Endothelial cell (in vitro differentiated cells): ENCODE measurements at places on chromosomes 5 and 9. TPM values are rescaled to one million over a fixed set of nuclear protein-coding genes. Genes with fewer than 3 reads are reported as not detected.

- H3K4me1 ChIP-seq = peaks cover 6% of the 10 kb centered on the region
- no peak overlapping the region for H3K4me3 ChIP-seq
- H3K36me3 ChIP-seq = no peaks in the 10 kb centered on the region
- H3K27me3 ChIP-seq = peaks cover 1% of the 10 kb centered on the region
Observed at GRCh38 chr9:115209601-115210306, 91.8 kb upstream of the TNC start.

GRCh38 chr5:91140657-91141056 lies 242.5 kb downstream of the ARRDC3 start:
- no peak overlapping the region for H3K27ac ChIP-seq
- H3K4me1 ChIP-seq = peaks cover 23% of the 10 kb centered on the region
- H3K36me3 ChIP-seq = no peaks in the 10 kb centered on the region
- H3K27me3 ChIP-seq = peaks cover 1% of the 10 kb centered on the region
- DNase-seq = no peak

DNA sequence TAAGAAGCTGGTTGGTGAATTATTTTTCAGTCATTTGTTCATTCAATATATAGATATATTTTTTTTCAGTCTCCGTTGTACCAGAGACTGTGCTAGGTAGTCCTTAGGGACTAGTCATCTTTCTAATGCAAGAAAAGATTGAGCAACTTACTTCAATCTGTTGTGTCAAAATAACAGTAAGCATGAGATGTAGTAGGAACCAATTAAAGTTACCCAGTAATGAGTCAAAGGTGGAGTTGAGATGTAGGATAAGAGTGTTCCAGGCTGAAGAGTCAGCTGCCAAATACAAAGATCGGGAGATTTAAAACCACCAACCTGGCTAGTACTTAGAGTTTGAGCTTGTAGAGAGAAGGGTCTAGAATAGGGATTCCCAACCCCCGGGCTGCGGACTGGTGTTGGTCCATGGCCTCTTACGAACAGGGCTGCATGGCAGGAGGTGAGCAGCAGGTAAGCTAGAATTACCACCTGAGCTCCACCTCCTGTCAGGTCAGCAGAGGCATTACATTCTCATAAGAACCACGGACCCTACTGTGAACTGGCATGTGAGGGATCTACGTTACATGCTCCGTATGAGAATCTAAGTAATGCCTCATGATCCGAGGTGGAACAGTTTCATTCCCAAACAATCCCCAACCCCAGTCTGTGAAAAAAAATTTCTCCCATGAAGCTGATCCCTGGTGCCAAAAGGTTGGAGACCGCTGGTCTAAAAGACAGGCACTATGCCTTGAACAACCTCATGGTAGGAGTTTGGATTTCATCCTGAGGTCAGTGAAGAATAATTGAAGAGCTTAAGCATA lies 1241.5 kb upstream of the WWC1 start:
- DNase-seq = no peak
- H3K27me3 ChIP-seq = no peaks in the 10 kb centered on the region
- H3K27ac ChIP-seq = no peak overlapping the region
- no peaks in the 10 kb centered on the region for H3K36me3 ChIP-seq

- H3K27me3 ChIP-seq = peaks cover 24% of the 10 kb centered on the region
- peaks cover 6% of the 10 kb centered on the region for H3K36me3 ChIP-seq
- peaks cover 33% of the 10 kb centered on the region for H3K4me1 ChIP-seq
- peak; percentile 39 for DNase-seq
- peak overlapping the region; percentile 68 for H3K27ac ChIP-seq
- H3K4me3 ChIP-seq = peak overlapping the region; percentile 76
Observed at GRCh38 chr9:37036776-37037502, 2.9 kb upstream of the PAX5 start.

DNA sequence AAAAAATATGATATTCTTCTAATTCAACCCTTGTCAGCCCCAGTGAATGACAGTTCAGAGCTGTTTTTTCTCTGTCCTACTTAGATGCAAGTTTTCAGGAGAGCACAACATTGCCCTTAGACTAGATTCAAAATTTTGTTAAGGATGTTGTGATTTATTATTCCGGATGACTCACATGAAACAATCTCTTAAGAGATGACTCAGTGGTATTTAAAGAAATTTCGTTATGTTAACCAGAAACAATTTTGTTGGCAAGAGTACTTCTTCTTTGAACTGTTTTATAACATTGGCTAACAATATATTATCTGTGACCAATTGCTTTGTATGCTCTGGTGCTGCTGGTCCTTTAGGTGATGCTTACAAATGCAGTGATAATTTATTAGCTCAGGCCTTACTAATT lies 132.0 kb downstream of the IZUMO3 start:
- no peaks in the 10 kb centered on the region for H3K4me1 ChIP-seq
- H3K27ac ChIP-seq = no peak overlapping the region
- DNase-seq = no peak
- no peaks in the 10 kb centered on the region for H3K27me3 ChIP-seq
- H3K4me3 ChIP-seq = no peak overlapping the region

GRCh38 chr5:31886206-31886605 lies 247.3 kb downstream of the PDZD2 start:
- peak; percentile 12 for DNase-seq
- no peaks in the 10 kb centered on the region for H3K36me3 ChIP-seq
- peaks cover 46% of the 10 kb centered on the region for H3K4me1 ChIP-seq
- H3K4me3 ChIP-seq = peak overlapping the region; percentile 27
- peak overlapping the region; percentile 54 for H3K27ac ChIP-seq

DNA sequence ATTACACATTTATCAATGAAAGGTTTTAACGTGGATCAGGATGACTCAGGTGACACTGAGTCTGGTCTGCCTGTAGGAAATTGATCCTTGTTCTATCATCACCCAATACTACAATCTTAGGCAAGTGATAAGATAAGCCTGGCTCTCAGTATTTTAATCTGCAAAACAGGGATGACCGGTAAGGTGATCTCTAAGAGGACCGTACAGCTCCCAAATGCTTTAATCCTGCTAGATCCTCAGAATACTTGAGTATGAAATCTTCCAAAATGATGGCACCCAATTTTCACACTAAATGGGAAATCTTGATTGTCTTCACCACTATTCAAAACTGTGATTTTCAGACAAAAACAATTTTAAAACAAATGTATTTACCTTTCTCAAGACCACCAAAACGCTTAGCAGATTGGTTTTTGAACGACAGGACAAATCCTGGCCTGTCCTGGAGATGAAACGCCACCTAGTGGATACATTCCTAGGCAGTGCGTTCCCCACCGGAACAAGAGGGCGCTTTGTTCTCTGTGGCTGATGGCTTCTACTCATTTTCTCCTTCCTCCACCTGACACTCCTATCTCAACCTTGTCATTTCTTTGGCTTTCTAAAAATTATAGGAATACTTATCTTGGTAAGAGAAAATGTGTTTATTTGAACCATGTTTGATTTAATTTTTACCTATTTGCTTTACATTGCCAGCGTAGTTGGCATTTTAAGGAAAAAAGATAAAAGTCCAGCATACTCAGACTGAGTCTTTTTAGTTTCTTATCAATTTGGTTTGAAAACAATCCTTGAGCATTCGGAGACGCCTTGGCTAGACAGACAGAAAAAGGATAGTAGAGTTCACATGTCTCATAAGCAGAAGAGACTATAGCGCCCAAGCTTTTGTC lies 41.2 kb upstream of the VCAN start:
- no peak overlapping the region for H3K4me3 ChIP-seq
- H3K36me3 ChIP-seq = no peaks in the 10 kb centered on the region
- no peaks in the 10 kb centered on the region for H3K4me1 ChIP-seq
- no peaks in the 10 kb centered on the region for H3K27me3 ChIP-seq

GRCh38 chr9:96232539-96233241 lies 69.3 kb downstream of the HSD17B3 start:
- H3K27ac ChIP-seq = no peak overlapping the region
- no peaks in the 10 kb centered on the region for H3K27me3 ChIP-seq
- H3K4me1 ChIP-seq = no peaks in the 10 kb centered on the region
- DNase-seq = peak; percentile 31
- H3K4me3 ChIP-seq = no peak overlapping the region
- H3K36me3 ChIP-seq = no peaks in the 10 kb centered on the region

DNA sequence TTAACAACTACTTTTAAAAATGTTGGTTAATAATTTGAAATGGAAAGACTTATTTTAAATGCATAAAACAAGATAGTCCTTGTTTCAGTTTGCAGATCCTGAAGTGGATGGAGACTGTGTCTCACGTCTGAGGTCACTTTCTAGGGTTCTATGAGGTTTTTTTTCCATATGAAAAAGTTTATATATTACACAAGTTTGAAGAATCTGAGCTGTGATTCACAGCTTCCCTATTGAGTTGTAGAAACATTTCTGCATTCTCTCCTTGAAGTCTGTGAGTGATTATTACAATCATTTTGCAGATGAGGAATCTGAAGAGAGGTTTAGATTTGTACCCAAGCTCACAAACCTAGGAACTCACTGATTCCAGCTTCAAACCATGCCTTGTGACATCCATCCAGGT lies 442.5 kb upstream of the KLF4 start:
- H3K4me3 ChIP-seq = no peak overlapping the region
- no peak for DNase-seq
- H3K27me3 ChIP-seq = no peaks in the 10 kb centered on the region
- H3K36me3 ChIP-seq = no peaks in the 10 kb centered on the region
- no peak overlapping the region for H3K27ac ChIP-seq
- peaks cover 5% of the 10 kb centered on the region for H3K4me1 ChIP-seq

DNA sequence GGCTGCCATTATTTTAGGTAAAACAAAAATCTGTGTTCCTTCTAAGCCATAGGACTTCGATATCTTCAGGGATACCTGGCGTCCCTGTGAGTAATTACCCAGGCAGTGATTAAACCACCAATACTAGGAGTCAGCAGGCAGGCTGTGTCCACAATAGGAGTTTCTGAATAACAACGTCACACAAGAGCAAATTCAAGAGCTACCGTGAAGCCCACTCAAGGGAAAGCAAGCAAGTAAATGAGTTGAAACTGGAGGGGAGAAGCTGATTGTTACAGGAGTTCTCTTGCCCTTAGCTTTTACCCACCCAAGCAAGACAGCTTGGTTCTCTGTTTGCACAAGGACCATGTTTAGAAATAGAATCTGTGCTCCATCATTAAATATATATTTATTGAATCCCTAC lies 50.8 kb downstream of the SEMA5A start:
- H3K4me3 ChIP-seq = no peak overlapping the region
- H3K27me3 ChIP-seq = no peaks in the 10 kb centered on the region
- DNase-seq = no peak
- no peak overlapping the region for H3K27ac ChIP-seq
- H3K36me3 ChIP-seq = no peaks in the 10 kb centered on the region

DNA sequence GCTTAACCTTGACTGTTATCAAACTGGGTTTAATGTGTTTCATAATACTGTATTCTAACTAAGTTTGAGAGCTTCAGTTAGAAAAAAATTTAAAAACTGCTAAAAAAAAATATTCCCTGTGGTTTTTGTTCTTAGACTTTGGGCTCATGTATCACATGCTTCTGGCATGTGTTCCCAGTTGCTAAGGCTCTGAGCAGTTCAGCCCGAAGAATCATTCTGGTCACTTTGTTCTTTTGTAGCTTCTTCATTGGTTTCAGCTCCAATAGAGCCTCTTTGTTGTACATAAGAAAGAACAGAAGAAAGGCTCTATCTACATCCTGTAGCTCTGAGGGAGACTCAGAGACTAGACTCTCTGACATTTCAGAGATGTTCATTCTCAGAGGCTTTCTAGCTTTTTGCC lies 25.6 kb downstream of the KCNN2 start:
- H3K27ac ChIP-seq = no peak overlapping the region
- peaks cover 13% of the 10 kb centered on the region for H3K4me1 ChIP-seq
- H3K27me3 ChIP-seq = no peaks in the 10 kb centered on the region
- H3K4me3 ChIP-seq = no peak overlapping the region
- no peak for DNase-seq
- H3K36me3 ChIP-seq = no peaks in the 10 kb centered on the region

DNA sequence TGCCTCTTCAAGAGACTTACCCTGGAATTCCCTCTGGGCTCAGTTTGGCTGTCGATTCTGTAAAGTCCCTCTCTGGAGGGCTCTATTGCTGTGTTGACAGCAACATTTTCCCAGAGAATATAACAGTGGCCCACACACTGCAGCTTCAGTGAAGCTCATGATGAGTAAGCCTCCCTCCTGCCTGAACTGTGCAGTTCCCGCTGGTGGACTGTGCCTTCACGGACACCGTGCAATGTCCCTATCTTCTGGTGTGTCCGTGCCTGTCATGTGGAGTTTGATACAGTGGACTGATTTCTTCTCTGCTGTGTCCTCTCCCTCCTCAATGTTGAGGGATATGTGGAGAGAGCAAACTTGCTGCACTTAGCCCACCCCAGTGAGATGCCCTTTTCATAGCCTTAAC lies 109.0 kb downstream of the NTRK2 start:
- no peaks in the 10 kb centered on the region for H3K36me3 ChIP-seq
- no peaks in the 10 kb centered on the region for H3K27me3 ChIP-seq
- H3K4me3 ChIP-seq = no peak overlapping the region
- no peaks in the 10 kb centered on the region for H3K4me1 ChIP-seq

DNA sequence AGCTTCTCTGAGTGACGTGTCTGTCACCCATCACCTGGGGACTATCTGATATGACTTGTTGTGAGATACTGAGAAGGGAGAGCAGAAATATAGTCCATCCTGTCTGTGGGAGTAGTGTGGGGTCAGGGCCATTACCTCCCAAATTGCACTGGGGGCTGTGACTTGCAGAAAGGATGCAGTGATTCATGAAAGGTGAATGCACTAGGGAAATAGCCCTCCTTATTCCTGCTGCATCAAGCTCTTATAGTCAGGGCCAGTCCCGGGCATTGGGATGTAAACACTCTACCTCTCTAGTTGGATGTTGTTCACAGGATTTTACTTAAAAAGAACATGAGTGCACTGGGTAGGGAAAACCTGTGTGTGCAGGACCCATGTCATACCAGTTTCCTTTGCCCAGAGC lies 124.8 kb downstream of the STK32A start:
- no peaks in the 10 kb centered on the region for H3K27me3 ChIP-seq
- no peak overlapping the region for H3K27ac ChIP-seq
- no peak overlapping the region for H3K4me3 ChIP-seq
- DNase-seq = no peak

GRCh38 chr9:75289332-75289731 lies 201.0 kb downstream of the OSTF1 start:
- DNase-seq = no peak
- H3K36me3 ChIP-seq = no peaks in the 10 kb centered on the region
- H3K27ac ChIP-seq = no peak overlapping the region

- H3K4me1 ChIP-seq = peaks cover 4% of the 10 kb centered on the region
- H3K27ac ChIP-seq = no peak overlapping the region
- peaks cover 21% of the 10 kb centered on the region for H3K36me3 ChIP-seq
- peaks cover 6% of the 10 kb centered on the region for H3K27me3 ChIP-seq
Observed at GRCh38 chr5:177607452-177608192, 7.7 kb downstream of the B4GALT7 start.

- H3K27ac ChIP-seq = no peak overlapping the region
- no peaks in the 10 kb centered on the region for H3K36me3 ChIP-seq
- peak overlapping the region; percentile 84 for H3K4me3 ChIP-seq
- H3K4me1 ChIP-seq = peaks cover 9% of the 10 kb centered on the region
- DNase-seq = no peak
- H3K27me3 ChIP-seq = peaks cover 8% of the 10 kb centered on the region
Observed at GRCh38 chr9:129567842-129568559, 52.9 kb downstream of the C9orf50 start.

GABBR2 gene
- 0.46 TPM for total RNA-seq

IFT74 gene
- total RNA-seq = 6.5 TPM

ABLIM3 gene
- total RNA-seq = 3.6 TPM

FOXD4L3 gene
- total RNA-seq = not detected

DOCK8 gene
- total RNA-seq = 8.3 TPM

SLC36A3 gene
- total RNA-seq = not detected
